ENCODE measurements at places on chromosomes 7 and 10.

DNA sequence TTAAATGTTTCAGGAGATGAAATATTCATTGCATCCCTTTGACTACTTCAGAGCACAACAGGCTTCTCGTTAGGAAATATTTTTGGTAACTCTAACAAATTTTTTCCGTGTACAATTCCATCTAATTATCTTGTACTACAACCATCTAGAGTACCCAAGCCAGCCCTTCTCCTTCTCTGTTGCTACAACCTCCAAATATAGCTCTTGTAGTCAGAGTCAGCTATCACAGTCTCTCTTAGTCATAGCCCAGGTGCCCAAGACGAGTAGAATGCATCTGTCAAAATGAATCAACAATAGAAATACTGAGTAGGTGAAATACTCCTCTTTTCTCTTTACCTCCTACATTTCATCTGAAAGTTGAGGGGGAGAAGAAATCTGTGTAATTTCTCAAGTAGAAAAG lies 74.0 kb downstream of the INHBA start:
- no peak for DNase-seq

GRCh38 chr7:36037121-36037662 lies 115.9 kb upstream of the EEPD1 start:
- DNase-seq, result no peak

DNA sequence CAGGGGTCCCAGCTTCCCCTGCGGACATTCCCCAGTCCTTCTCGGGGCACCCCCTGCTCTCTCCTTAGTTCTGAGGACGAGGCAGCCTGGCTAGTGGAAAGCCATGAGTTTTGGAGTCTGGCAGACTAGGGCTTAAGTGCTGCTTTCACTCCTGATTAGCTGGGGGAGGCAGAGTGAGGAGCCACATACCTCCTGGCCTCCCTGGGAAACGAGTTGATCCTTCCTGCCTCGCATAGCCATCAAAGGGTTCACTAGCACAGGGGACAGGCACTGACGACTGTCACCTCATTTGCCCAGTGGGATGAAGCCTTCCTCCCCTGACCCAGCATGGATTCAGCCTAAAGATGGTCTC lies 402.5 kb downstream of the RPS24 start:
- DNase-seq, result no peak

- no peak for DNase-seq
Measured at GRCh38 chr10:128163701-128164100, 37.5 kb upstream of the MKI67 start.

GRCh38 chr7:155491812-155492211 lies 33.9 kb downstream of the EN2 start:
- no peak for DNase-seq

GRCh38 chr7:135976312-135977006 lies 700 bp downstream of the MTPN start:
- peak; percentile 20 for DNase-seq

Data from T-helper 17 cell (primary cell).